ENCODE measurements at places on chromosomes 1 and 21. TPM values are rescaled to one million over a fixed set of nuclear protein-coding genes. Genes with fewer than 3 reads are reported as not detected.

The KIAA0040 gene
- 9.3 TPM for total RNA-seq

DNA sequence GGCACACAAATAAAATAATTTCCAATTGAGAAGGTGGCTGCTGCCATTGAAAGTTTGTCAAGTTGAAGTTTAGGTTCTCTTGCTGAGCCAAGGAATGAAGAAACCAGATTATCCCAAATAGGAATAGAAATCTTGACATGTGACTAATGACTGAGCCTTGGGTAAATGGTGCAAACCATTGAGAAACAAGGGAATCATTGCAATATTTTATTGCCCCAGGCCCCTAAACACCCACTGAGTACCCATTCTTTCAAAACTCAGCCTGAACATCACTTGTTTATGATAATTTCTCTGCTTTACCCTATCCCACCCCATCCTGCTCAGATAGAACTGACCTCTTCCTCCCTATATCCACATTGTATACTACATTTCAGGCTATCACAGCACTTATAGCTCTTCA lies 46.6 kb upstream of the VTCN1 start:
- DNase-seq, result no peak

The MCOLN3 gene
- total RNA-seq, result 0.38 TPM

- DNase-seq, result no peak
These were observed 146.7 kb downstream of the HLX start for GRCh38 chr1:221025956-221026355.

- no peak for DNase-seq
These were observed 88.3 kb upstream of the IPO9 start for GRCh38 chr1:201740670-201741111.

DNA sequence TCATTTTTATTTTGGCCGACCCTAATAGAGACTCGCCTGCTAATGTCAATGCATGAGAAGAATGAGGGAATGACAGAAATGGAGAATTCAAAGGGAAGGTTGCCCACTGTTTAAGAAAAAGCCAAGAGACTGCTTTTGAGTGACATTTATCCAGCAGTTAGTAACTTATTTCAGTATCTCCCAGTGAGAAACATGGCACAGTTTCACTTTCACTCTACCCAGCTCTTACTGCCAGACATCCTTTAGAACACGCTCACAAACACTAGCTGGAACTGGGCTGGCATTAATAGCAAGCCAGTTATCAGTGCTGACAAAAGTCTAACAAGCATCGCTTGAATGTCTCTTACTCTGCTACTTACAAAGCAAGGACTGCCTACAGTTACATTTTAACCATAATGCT lies 8.5 kb downstream of the GGPS1 start:
- DNase-seq, result no peak

The TRPM2 gene
- 11.3 TPM for total RNA-seq

The CLCNKA gene
- 0.90 TPM for total RNA-seq

DNA sequence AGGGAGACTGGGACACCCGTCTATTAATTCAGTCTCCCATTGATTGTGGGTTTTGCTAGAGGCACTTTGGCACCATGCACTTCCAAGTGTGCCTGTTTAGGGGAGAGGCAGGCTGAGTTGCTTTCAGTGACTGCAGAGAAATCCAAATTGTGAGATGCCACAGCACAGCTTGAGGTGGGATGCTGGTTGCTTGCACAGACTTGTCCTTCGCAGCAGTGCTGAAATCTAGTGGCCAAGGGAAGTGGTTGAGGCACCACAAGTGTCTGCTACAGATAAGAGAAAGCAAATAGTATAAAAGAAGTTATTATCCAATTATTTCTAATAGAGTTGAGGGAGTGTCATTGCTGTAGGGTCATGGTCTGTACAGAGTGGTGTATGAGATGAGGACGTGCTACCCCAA lies 40.0 kb upstream of the APP start:
- DNase-seq, result no peak

The RSPH1 gene
- total RNA-seq, result 0.19 TPM

The VWA5B1 gene
- not detected for total RNA-seq

DNA sequence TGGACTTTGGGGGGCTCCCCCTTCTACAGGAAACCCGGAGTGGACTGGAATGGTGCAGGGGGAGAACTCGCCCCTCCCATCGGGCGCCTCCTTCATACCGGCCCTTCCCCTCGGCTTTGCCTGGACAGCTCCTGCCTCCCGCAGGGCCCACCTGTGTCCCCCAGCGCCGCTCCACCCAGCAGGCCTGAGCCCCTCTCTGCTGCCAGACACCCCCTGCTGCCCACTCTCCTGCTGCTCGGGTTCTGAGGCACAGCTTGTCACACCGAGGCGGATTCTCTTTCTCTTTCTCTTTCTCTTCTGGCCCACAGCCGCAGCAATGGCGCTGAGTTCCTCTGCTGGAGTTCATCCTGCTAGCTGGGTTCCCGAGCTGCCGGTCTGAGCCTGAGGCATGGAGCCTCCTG lies at the start of gene TNFRSF14:
Gene TNFRSF14 (plus strand): TSS at position 95 of the 401 bp plus-strand sequence. CDS start 294 bp downstream, at position 389.
- DNase-seq, result no peak

GRCh38 chr1:89635825-89636815 lies 3.2 kb downstream of the LRRC8C start:
- no peak for DNase-seq

DNA sequence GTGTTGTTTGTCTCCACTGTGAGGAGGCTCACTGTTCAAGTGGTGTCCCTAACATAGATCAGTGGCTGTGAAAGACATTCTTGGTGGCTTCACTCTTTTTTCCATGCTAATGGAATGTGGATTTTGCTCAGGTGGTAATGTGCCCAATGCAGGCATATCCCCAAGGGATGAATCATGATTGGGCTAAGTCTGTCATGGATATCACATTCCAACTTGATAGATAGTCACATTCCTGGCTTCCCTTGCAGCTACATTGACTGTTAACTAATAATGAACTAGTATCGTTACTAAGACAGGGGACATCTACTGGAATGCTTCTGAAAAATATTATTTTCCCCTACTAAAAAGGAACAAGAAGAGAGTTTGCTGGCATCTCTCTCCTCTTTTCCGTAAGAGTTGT lies 86.3 kb upstream of the SOD1 start:
- no peak for DNase-seq

The NIBAN1 gene
- total RNA-seq, result 145 TPM

DNA sequence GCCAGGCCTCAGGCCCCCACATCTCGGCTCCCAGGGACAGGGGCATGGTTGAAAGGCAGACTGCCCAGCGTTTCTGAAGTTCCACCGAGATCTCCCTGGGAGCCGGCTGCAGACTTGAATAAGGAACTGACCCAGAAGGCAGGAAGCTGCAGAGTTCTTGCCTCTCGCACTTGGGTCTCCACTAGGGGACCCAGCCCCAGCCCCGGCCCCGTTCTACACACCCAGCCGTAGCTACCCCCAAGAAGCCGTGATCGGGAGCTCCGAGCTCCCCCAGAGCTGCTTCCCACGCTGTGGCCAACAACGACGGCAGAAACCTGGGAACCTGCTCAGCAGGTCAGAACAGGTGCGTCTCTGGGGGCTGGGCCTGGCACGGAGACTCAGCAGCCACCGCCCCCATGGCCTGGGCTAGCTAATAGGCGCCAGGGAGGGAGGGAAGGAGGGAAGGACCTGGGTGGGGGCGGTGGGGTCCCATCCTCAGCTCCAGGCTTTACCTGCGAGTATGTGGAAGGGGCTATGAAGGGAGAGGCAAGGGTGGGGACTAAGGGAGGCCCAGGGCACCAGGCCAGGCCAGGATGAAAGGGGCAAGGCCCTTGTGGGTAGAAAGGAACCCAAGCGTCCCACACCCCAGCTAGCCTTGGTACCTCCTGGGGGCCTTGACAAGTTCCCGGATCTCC lies at the start of gene NECTIN4:
Gene NECTIN4 (minus strand): TSS at position 308 of the 674 bp plus-strand sequence. CDS start 262 bp downstream, at position 46.
- no peak for DNase-seq

DNA sequence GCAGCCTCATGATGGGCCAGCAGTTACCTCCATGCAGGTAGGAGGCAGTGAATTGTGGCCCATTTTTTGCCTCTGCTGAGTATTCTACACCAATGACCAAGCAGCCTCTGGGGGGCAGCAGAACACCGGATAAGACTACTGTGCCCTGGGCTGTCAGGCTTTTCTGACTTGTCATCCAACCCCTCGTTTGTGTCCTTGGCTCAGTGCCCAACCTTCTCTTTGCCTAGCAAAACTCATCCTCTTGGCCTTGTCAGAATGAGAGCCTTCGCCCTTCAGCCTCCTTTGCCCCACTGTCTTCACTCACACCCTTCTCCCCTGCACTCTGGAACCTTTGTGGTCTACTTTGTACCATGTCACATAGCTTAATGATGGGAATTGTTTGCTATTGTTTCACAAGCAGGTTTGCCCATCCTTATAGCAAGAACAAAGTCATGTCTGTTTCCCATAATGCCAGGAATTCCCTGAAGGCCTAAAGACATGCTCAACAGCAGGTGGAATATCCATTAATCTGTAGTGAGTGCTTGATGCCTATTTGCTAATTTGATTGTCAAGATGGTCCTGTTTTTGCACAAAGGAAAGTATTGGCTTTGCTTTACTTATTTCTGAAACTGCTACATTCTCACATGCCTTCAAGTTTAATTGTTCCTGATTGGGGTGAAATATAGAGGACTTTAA lies 255.9 kb downstream of the HHAT start:
- DNase-seq, result peak; percentile 87

The LENEP gene
- total RNA-seq, result not detected

The PTPN22 gene
- total RNA-seq, result 3.9 TPM

GRCh38 chr1:174569240-174569639 lies 121.5 kb downstream of the GPR52 start:
- no peak for DNase-seq

- no peak for DNase-seq
These were observed 336.3 kb downstream of the PBX1 start for GRCh38 chr1:164895026-164895912.

The ERICH3 gene
- total RNA-seq, result 0.19 TPM

- DNase-seq, result no peak
These were observed 25.9 kb upstream of the RAP1A start for GRCh38 chr1:111593403-111594305.

DNA sequence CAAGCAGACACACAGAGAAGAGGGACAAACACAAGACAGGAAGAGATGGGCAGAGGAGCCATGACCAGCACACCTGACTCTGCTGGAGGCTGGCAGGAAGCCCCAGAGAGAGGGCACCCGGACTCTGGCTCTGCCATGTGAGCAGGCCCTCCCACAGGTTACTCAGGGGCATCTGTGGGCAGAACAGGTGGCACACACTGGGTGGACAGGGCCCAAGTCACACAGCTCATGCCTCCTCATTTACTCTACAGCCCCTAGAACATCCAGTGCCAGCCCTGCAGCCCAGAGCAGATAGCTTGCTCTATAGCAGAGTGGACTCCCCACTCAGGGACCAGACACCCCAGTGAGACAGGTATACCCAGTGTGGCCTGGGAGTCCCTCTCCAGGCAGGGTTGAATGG lies 28.7 kb downstream of the PACC1 start:
- DNase-seq, result no peak

GRCh38 chr1:220189750-220190347 lies 82.4 kb downstream of the RAB3GAP2 start:
- no peak for DNase-seq

DNA sequence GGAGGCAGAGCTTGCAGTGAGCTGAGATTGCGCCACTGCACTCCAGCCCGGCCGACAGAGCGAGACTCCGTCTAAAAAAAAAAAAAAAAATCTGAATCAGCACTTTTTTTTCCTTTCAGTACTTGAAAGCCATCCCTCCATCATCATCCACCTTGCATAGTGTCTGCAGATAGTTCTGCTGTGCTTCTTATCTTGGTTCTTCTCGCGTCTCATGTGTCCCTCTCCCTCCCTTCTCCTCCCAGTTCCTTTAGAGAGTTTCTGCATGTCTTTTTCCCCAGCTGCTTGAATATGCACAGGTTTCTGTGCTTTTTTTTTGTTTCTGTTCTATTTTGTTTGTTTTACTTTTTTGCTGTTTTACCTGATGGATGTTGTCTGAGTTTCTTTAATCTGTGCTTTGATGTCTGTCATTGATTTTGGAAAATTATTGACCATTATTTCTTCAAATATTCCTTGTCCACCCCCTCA lies 3.9 kb upstream of the COL18A1 start:
- DNase-seq, result no peak

DNA sequence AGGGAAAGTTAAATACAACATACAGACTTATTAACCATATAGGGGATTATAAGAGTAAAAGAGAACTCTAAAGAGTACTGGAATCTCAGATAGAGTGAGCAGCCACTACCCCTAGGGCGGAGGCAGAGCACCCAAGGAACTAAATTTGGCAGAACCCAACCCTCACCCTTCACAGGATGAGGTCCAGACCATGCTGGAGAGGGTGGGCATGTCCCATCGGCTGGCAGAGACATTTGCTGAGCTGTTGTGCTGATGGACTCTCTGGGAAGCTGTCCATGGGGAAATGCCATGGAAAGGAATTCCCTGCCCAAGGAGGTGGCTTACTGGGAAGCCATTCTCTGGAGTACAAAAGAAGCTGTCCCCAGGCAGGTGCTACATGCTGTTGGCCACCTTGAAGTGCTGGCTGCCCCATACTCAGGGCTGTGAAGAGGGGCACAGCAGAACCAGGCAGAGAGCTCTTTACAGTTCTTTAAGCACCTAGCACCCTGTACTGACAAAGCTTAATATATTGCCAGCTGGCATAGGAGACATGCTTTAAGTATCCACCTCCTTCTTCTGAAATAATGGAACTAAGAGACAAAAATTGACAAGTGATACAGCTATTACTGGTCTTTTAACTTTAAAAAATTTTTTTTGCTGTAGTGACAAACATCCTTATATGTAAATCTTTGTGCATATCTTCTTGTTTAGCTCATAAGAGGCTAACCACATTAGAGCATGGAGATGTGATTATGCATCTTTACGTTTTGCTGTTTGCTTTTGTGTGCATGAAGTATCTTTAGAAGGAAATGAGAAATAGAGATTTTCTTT lies 29.6 kb downstream of the TSNAX start:
- no peak for DNase-seq

DNA sequence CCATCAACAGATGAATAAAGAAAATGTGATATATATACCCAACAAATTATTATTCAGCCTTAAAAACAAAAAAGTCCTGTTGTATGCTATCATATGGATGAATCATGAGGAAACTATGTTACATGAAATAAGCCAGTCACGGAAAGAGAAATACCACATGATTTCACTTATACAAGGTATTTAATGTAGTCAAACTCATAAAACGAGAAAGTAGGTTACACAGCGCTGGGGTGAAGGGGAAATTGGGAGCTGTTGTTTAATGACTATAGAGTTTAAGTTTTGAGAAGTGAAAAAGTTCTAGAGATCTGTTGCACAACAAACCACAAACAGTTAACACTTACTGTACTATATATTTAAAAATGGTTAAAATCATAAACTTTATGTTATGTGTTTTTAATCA lies 58.5 kb downstream of the SLC25A24 start:
- DNase-seq, result no peak

GRCh38 chr1:24252185-24252780 lies 65.2 kb upstream of the IFNLR1 start:
- DNase-seq, result no peak

GRCh38 chr1:16144325-16145029 lies 11.4 kb downstream of the EPHA2 start:
- no peak for DNase-seq
